ENCODE measurements at places on chromosomes 4 and X.

GRCh38 chrX:129493643-129494042, 29.6 kb downstream of the SMARCA1 start:
- DNase-seq, result no peak

DNA sequence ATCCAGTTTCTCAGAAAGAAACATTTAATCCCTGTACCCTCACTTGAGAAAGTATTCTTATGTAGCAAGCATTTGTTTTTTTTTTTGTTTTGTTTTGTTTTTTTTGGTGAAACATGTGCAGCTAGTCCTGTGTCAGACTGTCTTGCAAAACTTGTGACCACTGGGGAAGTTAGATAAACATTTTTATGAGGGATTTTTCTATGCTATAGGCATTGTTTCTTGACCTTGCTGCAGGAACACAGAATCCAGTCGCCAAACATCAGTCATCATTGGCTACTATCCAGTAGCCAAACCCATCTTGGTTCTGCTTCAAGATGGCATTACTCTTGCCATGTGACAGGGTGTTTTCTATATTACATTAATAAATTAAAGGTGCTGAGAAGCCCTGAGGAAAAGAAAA, 7.7 kb upstream of the MAPK10 start:
- no peak for DNase-seq

- no peak for DNase-seq
These were observed 24.8 kb downstream of the PDGFC start for GRCh38 chr4:156946516-156947424.

DNA sequence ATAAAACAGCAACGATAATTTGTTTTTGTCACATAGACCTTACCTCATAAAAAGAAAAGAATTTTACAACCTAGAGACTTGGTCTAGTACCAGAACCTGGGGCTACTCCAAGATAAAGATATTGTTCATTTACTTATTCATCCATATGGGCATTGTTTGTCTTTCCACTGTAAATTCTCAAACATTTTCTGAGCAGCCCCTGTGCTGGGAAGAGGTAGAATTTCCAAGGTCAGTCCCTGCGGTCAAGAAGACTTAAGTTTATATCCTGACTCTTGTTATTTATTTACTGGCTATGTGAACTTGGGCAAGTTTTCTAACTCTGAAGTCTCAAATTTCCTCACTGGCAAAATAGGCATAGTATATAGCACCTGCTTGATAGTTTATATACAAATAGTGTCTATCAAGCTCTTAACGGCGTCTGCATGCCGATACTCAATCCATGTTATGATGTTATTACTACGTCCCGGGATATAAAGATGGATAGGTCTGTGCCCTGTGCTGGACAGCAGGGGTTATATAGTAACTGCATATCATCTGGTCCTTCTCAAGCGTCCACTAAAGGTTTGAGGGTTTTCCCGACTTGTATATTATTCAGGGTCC, 222.1 kb upstream of the TAPT1 start:
- DNase-seq, result no peak

GRCh38 chr4:14308229-14308651, 680.7 kb upstream of the BOD1L1 start:
- no peak for DNase-seq

DNA sequence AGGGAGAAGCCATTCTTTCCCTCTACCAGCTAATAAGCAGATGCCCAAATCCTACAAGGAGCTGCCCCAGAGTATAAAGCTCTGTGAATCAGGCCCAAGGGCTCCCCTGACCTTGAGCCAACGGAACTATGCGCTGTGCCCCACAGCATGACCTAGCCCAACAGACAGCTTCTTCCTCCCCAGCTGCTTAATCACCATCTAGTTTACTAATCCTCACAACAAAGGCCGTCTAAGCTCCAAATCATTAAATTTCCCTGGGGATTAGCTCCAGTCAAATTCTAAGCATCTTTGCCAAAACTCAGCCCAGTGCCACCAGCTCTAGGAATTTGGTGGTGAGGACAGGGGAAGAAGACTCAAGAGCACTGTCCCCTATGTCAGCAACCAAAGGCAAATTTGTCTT, 113.1 kb downstream of the SHROOM4 start:
- no peak for DNase-seq

GRCh38 chrX:9626379-9626778, 139.3 kb downstream of the GPR143 start:
- no peak for DNase-seq

DNA sequence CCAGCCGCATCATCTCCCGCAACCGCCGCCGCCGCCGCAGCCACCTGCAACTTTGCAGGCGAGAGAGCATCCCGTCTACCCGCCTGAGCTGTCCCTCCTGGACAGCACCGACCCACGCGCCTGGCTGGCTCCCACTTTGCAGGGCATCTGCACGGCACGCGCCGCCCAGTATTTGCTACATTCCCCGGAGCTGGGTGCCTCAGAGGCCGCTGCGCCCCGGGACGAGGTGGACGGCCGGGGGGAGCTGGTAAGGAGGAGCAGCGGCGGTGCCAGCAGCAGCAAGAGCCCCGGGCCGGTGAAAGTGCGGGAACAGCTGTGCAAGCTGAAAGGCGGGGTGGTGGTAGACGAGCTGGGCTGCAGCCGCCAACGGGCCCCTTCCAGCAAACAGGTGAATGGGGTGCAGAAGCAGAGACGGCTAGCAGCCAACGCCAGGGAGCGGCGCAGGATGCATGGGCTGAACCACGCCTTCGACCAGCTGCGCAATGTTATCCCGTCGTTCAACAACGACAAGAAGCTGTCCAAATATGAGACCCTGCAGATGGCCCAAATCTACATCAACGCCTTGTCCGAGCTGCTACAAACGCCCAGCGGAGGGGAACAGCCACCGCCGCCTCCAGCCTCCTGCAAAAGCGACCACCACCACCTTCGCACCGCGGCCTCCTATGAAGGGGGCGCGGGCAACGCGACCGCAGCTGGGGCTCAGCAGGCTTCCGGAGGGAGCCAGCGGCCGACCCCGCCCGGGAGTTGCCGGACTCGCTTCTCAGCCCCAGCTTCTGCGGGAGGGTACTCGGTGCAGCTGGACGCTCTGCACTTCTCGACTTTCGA, 654 bp downstream of the ATOH1 start:
- DNase-seq, result no peak

GRCh38 chr4:83885256-83886182, 349.6 kb downstream of the GPAT3 start:
- no peak for DNase-seq

GRCh38 chr4:24298911-24299310, 285.4 kb downstream of the DHX15 start:
- DNase-seq, result no peak

- DNase-seq, result no peak
These were observed 43.4 kb upstream of the OGT start for GRCh38 chrX:71489540-71489939.

DNA sequence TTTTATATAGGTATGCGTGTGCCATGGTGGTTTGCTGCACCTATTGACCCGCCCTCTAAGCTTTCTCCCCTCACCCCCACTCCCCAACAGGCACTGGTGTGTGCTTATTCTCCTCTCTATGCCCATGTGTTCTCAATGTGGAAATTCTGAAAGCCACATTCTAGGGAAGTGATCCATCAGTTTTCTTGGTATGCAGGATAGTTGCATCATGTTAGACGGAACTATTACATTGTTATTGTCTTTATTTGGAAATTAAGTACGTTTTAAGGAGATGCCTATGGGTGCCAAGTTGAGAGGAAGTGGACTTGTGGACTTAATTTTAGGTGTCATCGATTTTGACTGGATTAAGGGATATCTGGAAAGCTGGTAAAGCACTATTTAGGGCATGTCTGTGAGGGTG, 204.6 kb downstream of the RBM46 start:
- no peak for DNase-seq

- no peak for DNase-seq
These were observed 61.1 kb upstream of the RBMX start for GRCh38 chrX:136941396-136942337.

DNA sequence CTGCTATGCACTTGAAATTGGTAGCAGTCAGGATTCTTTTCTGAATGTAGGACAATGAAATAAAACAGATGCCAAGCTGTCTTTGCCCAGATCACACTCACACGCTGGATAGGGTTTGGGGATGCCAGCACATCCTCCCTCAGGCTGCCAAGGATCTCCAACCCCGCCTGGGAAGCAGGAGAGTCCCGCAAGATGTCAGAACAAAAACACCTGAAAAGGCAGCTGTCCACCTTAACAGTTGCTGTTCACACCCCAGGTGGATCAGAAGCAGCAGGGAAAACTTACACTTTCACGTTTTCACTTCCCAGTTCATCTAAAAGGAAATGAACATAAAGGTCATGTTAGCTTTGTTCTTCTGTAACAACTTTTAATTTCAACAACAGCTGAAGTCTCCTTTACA, 35.7 kb downstream of the TMEM154 start:
- no peak for DNase-seq

DNA sequence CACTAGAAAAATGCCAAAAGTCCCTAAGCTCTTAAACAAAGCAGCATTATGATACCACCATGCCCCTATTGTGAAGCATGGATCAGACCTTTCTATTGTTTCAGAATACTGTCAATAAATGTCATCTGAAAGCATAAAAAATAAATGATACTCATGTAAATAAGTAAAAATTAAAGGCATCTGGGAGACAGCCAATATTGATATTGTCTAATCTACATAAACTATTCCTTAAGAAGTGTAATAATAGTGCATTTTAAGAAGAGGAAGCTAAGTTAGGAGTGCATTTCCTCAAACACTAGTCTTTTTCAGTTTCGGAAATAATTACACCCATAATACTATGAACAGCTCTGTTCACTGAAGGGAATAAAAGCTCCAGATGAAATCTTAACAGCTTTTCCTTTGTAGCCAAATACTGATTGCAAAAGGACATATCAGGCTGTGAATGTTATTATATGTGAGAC, 181.6 kb downstream of the SPOCK3 start:
- no peak for DNase-seq

GRCh38 chrX:66015900-66016689, 23.8 kb downstream of the VSIG4 start:
- DNase-seq, result no peak

GRCh38 chrX:77160301-77160700, 286.9 kb upstream of the FGF16 start:
- DNase-seq, result no peak

DNA sequence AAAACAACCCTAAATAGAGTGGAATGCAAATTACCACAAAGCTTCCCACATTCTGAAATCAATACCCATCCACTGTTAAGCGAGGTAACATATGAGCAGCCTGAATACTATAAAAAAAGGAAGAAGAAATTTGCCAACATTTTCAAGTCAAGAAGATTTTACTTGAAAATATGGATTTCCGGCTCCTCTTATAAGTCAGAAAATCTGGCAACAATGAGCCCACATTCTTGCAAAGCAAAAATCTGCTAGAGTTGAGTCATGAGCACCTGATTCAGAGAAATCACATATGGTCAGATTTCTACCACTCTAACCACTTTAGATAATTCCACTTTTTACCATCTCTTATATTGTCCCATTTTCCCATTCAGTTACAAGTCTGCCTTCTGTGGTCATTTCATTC, 395.7 kb downstream of the DTHD1 start:
- no peak for DNase-seq

- DNase-seq, result no peak
These were observed 331 bp downstream of the SETD7 start for GRCh38 chr4:139555705-139556070.

- DNase-seq, result no peak
These were observed 51.5 kb upstream of the SLC4A4 start for GRCh38 chr4:71287305-71287704.

DNA sequence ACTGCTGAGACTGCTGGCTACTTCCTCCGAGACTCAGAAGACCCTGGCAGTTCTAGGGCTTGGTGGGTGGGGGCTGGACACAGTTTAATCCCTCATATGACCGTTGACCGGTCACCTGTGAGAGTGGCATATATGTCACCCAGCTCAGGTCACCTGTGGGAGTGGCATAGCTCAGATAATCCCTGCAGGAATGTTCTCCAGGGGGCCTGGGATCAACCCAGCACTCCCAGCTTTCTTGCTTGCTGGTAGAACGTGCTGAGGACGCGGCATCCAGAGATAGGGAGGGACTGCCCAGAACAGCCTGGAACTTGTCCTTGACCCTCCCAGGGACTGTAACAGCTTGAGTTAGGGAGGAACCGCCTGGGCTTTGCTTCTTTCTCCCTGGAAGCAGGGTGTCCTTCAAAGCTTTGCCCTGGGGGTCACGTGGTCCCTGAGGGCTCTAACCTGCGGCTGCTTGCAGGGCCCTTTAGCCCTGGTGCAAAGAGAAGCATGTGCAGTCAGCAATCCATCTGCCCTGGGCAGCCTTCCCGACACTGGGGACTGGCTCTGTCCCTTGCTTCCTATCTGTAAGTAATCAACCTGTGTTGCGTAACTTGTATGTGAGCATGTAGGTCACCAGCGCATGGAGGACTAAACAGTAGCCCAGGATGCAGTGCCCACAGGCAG, 55.3 kb downstream of the ZFYVE28 start:
- no peak for DNase-seq

DNA sequence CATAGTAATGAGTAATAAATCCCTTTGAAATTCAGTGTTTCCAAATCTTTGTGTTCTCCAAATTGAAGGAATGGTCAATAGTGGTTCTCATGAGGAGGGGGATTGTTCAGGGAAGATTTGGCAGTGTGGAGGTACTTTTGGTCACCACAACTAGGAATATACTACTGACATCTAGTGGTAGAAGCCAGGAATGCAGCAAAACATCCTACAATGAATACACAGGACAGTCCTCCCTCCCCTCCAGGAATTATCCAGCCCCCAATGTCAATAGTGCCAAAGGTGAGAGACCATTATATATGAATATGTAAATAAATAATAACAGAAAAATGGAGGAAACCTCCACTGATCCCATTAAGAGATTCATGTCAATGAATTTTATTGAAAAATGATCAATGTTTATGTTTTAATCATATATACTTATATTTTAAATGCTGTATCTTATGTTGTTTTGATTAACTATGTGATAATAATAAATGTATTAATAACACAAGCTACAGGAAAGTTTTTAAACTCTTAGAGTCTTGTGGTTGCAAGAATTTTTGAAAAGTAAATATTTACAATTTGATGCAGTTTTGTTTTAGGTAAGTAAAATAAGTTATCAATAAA, 14.4 kb upstream of the FAM9A start:
- DNase-seq, result no peak

- no peak for DNase-seq
These were observed 138.0 kb upstream of the USP9X start for GRCh38 chrX:40947276-40947675.

DNA sequence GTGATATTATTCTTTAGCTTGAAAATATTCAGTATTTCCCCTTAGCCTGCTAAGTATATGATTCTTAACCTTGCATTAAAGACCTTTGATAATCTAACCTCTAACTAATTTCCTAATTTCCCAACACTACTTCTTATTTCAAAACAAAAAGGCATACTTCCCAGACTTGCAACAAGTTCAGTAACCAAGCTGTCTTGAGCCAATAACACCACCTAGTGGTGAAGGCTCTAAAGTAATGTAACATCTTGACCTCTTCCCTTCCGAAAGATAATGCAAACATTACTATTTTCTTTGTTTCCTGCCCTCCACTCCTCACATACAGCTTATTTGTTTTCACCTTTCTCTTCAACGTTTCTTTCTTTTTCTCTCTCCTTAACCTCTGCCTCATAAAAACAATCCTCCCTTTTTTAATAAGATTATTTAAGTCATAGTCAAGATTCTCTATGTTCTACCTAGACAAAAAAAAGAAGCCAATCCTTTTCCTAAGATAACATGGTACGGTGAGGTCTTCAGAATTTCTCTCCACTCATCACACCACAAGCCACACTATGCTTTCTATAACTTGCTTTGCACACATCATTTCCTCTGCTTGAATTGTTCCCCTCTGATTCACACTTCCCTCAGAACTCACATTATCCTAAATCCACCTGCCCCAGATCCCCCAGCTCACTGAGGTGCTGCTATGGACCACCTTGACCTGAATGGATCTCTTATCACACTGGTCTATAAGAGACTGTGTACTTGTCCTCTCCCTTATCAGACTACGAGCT, 3.5 kb downstream of the FAT1 start:
- no peak for DNase-seq

GRCh38 chr4:143384381-143384994, 47.8 kb downstream of the GAB1 start:
- DNase-seq, result no peak
